ENCODE measurements at places on chromosomes 16 and 17. TPM values are rescaled to one million over a fixed set of nuclear protein-coding genes. Genes with fewer than 3 reads are reported as not detected.
A peak's percentile ranks its signal among the peaks of the same experiment; 100 is the strongest.

DNA sequence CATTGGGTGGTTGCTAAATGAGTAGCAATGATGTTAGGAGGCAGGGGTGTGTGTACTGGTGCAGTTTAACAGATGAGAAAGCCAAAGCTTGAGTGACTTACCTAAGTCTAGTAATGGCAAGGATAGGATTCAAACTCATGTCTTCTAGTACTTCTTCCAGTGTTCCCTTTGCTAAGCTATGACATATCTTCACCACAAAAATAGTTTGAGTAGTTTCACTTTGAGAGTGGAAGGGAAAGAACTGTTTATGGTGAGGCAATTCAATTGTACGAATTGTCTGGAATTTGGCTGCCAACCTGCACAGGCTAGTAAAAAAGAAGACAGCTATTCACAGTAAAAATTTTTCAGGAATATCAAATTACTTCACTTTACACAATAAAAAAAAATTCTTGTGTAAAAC lies 138.0 kb downstream of the NLK start:
- no peak for DNase-seq

- no peak for DNase-seq
Observed at GRCh38 chr17:53017227-53017626, 805.5 kb upstream of the KIF2B start.

DNA sequence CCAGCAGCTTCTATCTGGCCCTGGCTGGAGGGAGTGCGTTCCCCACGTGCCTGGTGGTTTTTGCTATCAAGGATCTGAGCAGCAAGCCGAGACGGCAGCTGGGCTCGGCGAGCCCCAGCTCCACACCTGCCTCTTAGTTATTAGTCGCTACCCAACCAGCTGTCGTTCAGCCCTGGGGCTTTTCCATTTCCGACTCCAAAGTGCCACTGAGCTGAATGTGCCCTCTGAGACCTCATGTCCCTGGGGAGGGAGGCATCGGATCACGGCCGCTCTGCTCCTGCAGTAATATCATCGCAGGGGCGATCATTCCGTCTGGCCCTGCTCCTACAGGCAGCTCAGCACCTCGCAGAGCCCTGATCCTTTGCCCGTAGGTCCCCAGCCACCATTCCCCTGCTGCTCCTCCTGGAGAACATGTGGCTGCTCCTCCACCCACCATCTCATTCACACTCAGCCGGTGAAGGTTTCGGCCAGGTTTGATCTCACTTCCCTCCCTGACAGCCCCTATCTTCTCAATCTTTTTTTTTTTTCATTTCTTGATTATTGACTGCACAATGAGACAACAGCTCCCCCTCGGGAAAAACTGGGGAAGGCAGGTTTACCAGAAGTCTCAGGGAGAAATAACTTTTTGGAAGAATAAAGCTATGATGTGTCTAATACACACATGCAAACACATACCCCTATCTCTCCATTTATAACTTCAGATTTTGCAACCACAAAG lies 86.7 kb downstream of the ZFHX3 start:
- DNase-seq: peak; percentile 74

- peak; percentile 78 for DNase-seq
Observed at GRCh38 chr16:57092786-57093411, 516 bp downstream of the CPNE2 start.

The PRSS36 gene
- 1.7 TPM for polyA plus RNA-seq

The CRHR1 gene
- polyA plus RNA-seq: not detected

GRCh38 chr16:48112600-48112999 lies 43.2 kb downstream of the ABCC12 start:
- peak; percentile 42 for DNase-seq

The KRTAP2-2 gene
- polyA plus RNA-seq: not detected

The FBXO39 gene
- polyA plus RNA-seq: not detected

GRCh38 chr17:12859520-12859919 lies 70.2 kb downstream of the ARHGAP44 start:
- DNase-seq: no peak

- DNase-seq: no peak
Observed at GRCh38 chr16:2030036-2030435, 3.3 kb downstream of the NHERF2 start.

DNA sequence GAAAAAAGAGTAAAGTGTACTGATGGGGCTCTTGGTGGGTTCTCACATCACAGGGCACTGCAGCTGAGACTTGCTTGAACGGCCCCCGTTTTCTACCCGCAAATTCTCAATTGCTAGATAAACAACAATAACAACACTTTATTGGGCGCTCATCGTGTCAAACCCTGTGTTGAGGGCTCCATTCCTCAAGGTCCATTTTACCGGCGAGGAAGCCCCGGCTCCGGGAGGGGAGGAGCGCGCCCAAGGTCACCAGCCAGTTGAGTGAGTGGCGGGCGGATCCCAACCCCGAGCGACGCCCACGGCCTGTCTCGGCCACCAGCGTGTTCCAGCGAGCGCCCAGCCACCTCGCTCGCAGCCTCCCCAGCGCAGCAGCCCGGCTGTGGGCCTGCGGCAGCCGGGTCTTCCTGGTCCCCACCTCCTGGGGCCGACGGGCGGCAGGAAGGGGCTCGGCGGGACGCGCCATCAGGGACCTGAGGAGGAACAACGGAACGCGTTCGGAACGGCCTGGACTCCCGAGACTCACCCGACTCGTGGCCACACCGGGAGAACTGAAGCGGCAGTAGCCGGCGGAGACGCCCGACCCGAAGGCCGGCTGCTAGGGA lies 373 bp downstream of the CMC2 start:
- DNase-seq: no peak

The DPEP2 gene
- 0.99 TPM for polyA plus RNA-seq

The LITAF gene
- 121 TPM for polyA plus RNA-seq

DNA sequence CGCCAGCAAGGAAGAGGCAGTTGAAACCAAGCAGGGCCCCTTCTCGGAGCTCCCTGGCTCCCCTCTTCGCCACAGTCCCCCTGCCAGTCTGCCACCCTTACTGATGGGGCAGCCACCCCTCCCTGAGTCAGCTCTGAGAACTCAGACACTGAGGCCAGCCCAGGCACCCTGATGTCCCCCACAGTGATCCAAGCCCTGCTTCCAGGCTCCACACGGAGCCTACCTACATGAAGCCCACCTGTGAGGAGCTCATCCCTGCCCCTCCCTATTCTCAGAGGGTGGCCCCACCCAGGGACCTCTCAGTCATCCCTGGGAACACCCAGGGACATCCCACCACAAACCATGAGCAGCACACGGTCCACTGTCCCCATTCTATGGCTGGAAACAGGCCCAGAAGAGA lies 8.9 kb downstream of the CNGB1 start:
- no peak for DNase-seq

All from kidney (tissue), 22 donors.